ENCODE measurements at places on chromosomes 6 and 20.

- no peak for DNase-seq
Observed at GRCh38 chr20:54570561-54570960, 95.2 kb downstream of the DOK5 start.

DNA sequence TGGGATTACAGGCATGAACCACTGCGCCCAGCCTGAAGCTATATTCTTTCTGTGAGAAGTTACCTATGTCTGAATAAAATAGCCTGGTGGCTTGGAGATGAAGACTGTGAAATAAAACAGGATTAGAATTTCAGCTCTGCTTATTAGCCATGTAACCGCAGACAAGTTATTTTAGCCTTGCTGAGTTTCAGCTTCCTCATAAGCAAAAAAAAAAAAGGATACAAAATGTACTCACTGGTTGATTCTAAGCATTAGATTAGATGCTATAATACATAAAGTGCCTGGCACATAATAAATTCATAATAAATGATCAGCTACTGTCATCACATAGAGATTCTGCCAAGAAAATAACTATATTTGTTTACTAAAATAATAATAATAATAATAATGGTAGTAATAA lies 98.8 kb downstream of the EPB41L2 start:
- DNase-seq = no peak

GRCh38 chr6:144564202-144564601 lies 279.1 kb downstream of the UTRN start:
- DNase-seq = no peak

- DNase-seq = no peak
Observed at GRCh38 chr6:108277295-108277694, 16.5 kb upstream of the SNX3 start.

- no peak for DNase-seq
Observed at GRCh38 chr20:37903317-37904007, 535 bp downstream of the VSTM2L start.

DNA sequence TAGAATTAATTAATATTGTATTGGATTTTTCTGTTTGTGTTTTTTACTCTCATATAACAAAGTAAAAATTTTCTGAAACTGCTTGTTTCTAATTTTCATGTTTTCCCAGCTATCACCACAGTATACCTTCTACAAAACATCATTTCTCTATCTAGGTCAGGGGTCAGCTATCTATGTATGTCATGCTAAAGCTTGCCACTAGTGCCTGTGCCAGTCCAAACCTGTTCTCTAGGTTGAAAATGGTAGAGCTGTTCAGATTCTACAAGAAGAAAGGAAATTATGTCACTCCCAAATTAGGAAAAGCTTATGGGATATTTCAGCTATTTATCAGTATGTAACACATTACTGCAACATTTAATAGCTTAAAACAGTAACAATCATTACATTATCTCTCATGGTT lies 5.8 kb upstream of the ME1 start:
- no peak for DNase-seq

- no peak for DNase-seq
Observed at GRCh38 chr6:162181111-162181510, 546.5 kb downstream of the PRKN start.

DNA sequence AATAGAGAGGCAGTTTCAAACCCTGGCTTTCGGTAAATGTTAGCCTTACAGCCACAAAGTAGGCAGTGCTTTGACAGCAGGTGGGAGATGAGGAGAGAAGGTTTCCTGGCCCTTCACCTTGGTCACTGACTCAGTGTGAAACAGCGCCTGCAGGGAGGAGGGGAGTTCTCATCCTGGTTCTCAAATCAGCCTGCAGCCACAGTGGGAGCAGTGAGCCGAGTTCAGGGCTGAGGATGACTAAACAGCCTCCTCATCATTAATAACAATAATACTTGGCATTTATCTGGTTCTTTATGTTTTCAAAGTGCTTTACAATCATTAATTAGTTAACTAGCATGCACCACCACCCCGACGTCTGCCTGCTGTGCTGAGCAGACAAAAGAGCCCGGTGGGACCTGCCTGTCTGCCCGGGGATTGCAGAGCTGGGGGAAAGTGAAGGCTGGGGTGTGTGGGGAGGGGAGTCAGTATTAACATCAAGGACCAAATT lies 59.6 kb downstream of the PRDM1 start:
- no peak for DNase-seq

GRCh38 chr6:17021539-17021889 lies 80.3 kb upstream of the STMND1 start:
- no peak for DNase-seq

DNA sequence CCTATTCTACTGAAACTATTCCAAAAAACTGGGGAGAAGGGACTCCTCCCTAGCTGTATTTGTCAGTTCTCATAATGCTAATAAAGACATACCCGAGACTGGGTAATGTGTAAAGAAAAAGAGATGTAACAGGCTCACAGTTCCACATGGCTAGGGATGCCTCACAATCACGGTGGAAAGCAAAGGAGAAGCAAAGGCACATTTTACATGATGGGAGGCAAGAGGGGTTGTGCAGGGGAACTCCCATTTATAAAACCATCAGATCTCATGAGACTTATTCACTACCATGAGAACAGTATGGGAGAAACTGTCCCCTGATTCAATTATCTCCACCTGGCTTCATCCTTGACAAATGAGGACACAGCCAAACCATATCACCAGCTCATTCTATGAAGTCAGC lies 111.2 kb upstream of the RIPOR2 start:
- DNase-seq = no peak

DNA sequence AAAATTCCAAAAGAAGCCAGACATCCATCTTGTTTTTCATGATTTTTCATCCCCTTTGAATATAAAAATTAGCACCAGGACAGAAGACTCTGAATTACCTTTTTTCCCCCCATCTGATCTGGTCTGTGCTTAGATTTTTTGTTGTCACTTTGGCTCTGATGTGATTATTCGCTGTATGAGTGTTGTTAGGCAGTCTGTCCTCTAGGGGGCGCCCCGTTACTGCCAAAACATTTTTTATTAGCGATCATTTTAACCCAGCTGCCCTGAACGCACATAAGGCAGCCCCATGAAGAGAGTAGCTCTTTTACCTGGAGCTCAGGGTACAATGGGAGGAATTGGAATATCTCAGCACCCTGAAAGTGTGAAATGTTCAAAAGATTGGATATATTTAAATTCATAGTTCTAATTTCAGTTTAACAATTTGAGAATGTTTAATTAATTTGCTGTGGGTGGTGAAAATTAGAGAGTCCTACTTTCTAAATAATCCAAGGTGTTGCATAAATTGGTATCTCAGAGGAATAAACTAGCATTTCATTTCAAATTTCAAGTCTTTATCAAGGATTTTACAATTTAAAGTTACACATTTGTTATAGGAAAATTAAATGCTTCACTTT lies 60.8 kb downstream of the PRPH2 start:
- DNase-seq = peak; percentile 14

DNA sequence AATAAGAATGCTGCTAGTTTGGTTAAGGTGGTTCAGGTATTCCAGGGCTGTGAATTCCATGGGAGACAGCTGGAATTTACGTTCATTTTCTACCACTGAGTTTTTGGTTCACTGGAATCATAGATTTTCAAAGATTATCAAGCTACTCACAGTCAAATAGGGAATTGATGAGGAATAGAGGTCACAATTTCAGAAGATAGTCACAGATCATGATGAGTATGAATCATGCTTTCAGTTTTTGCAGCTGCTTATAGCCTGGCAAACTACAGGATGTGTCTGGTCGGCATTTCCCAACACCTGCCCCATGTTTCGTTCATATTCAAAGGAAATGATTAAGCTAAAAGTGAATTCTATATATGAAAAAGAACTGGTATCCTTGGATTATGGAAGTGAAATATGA lies 58.7 kb downstream of the BCKDHB start:
- DNase-seq = no peak

DNA sequence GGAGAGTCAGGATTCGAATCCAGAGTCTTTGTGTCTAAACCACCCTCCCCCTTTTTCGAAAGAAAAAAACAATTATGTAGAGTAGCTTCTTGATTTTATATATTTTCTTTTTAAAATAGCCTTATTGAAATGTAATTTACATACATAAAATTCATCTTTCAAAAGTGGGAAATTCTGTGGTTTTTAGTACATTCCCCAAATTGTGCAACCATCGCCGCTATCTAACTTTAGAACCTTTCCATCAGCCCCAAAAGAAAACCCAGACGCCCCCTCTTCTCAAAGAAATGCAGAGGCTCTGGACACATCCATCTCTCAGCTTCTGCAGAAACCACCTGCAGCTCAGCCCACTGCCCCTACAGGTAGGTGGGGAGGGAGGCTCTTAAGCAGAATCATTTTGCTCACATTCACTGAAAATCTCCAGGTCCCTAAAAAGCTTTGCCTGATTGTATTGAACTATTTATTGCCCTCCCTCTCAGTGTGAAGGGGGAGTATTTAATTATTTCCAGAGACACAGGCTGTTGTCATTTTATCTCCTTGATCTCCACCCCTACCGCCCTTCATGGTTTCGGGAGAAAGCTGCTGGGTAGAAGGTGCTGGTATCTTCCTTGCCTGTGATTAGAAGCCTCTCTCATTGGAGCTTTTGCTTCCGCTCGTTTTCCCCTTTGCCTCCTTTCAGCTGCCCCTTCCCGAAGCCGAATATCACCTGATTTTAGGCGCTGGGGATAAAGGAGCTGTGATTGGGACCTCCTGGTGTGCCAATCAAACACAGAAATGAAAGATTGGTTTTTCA lies 68.7 kb upstream of the KCNG1 start:
- no peak for DNase-seq

GRCh38 chr6:32163559-32164258 lies 686 bp upstream of the EGFL8 start:
- DNase-seq = no peak

GRCh38 chr20:41213150-41213820 lies 75.9 kb downstream of the PLCG1 start:
- no peak for DNase-seq

DNA sequence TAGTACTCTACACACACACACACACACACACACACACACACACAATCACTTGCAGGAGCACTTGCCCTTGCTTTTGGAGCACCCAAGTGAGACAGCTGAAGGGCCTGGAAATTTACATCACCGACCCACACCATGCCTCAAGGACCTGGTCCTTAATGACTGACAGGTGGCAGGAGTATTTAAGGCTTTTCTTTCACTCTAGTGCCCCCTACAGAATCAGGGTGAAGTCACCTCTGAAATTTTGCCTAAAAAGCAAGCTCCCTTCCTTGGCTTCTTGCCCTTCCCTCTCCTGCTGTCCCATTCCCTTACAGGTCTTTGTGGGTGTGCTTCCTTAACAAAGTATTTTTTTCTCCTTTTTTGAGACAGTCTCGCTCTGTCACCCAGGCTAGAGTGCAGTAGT lies 353.5 kb upstream of the IRAK1BP1 start:
- DNase-seq = no peak

GRCh38 chr6:44441091-44441855 lies 53.8 kb downstream of the CDC5L start:
- no peak for DNase-seq

- no peak for DNase-seq
Observed at GRCh38 chr6:101286146-101286545, 107.4 kb upstream of the GRIK2 start.

DNA sequence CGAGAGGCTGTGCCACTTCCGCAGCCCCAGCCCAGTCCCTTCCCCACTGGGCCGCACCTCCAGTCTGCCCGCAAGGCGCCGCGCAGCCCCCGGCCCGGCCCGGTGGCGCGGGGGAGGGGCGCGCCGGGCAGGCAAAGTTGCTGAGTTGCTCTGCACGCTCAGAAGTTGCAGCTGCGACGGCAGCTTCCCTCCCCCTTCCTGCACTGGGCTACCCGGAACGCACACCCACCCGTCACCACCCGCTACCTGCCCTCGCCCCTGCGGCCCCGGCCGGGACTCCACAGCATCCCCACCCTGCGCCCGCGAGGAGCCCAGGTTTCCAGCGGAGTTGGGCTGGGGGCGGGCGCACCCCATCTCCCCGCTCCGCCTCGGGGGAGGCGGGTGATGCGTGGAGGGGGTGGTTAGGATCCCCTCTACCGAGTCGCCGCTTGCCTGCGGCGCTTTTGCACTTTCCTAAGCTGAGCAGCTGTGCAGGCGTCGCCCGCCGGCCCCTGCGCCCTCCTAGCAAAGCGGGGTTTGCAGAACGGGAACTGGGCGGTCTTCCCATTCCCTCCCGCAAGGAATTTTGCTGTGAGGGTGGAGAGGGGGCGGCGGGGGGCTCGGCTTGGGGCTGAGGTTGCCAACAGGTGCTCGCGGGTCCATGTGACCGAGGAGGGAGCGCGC lies 55.9 kb upstream of the RREB1 start:
- no peak for DNase-seq

GRCh38 chr6:136284909-136285308 lies 4.7 kb downstream of the BCLAF1 start:
- peak; percentile 9 for DNase-seq

- DNase-seq = peak; percentile 70
Observed at GRCh38 chr20:32327087-32327681, 30.9 kb upstream of the ASXL1 start.

GRCh38 chr6:142746524-142746923 lies 198.5 kb downstream of the HIVEP2 start:
- DNase-seq = no peak

DNA sequence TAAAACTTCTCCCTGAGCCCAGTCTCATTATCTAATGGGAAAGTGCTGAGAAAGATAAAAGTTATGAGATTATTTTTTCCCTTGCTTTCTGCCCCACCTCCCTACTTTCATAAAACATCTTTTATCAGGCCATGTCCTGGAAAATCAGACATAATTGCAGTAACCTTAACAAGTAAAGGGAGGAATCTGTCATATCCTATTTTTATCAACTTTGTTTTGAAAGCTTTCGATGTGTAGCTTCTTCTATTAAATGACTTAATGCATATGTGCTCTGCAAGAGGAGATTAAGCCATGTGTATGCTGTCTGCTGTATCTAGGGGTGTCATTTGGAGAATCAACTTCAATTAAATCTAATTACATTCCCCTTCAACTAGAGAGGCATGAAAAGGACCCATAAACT lies 408.9 kb downstream of the CBLN4 start:
- DNase-seq = no peak

DNA sequence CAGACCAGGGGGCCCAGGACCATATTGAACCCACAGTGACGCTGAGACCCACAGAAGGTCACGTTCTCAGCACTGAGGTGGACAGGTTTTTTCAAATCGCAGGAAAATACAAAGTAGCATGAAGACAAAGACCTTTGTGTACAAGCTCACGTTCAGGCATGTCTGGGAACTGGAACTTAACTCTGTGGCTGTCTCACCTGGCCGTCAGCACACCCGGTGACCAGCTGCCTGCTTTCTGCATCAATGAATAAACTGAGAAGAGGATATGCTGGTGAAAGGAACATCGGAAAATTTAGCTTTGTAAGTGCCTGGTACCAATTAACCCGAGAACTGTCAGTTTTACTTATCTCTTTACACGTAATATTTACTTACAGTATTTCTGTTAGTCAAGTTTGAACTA lies 36.5 kb downstream of the WDR27 start:
- no peak for DNase-seq

- DNase-seq = peak; percentile 5
Observed at GRCh38 chr6:165766457-165766856, 103.4 kb upstream of the PDE10A start.

All from kidney epithelial cell (primary cell).